ENCODE measurements at places on chromosomes 16 and 17. TPM values are rescaled to one million over a fixed set of nuclear protein-coding genes. Genes with fewer than 3 reads are reported as not detected.

The TBC1D3L gene
- 2.2 TPM for total RNA-seq

The EFCAB5 gene
- total RNA-seq: not detected

The CD300H gene
- total RNA-seq: not detected

The TP53TG3B gene
- total RNA-seq: 0.16 TPM

The NUBP2 gene
- total RNA-seq: 64.0 TPM

The CCL7 gene
- total RNA-seq: 3.4 TPM

The ZFHX3 gene
- total RNA-seq: 7.0 TPM

The EPN3 gene
- total RNA-seq: not detected

The KRTAP2-2 gene
- total RNA-seq: not detected

The GUCY2D gene
- total RNA-seq: not detected
